ENCODE measurements at places on chromosomes 5 and 9. TPM values are rescaled to one million over a fixed set of nuclear protein-coding genes. Genes with fewer than 3 reads are reported as not detected.

SLIT3 gene
- total RNA-seq, result under 0.01 TPM

PCDHB13 gene
- total RNA-seq, result 0.30 TPM

CDX1 gene
- not detected for total RNA-seq

PCDHGC5 gene
- total RNA-seq, result 0.20 TPM

SPATA31A5 gene
- total RNA-seq, result not detected

PCSK5 gene
- 4.9 TPM for total RNA-seq

DNAI1 gene
- not detected for total RNA-seq

KIF4B gene
- total RNA-seq, result under 0.01 TPM

RANBP17 gene
- total RNA-seq, result 2.9 TPM

PTPA gene
- 121 TPM for total RNA-seq

MARCOL gene
- not detected for total RNA-seq

CSF1R gene
- total RNA-seq, result not detected

LHX3 gene
- total RNA-seq, result not detected

SREK1 gene
- total RNA-seq, result 19.8 TPM

TNC gene
- 7.2 TPM for total RNA-seq

DEPDC1B gene
- 19.1 TPM for total RNA-seq

KIF20A gene
- total RNA-seq, result 78.7 TPM

EPB41L4A gene
- total RNA-seq, result 10.6 TPM

HMGCR gene
- 30.6 TPM for total RNA-seq

LHX6 gene
- total RNA-seq, result 16.9 TPM

GRM6 gene
- total RNA-seq, result not detected

Data from mammary microvascular endothelial cell (primary cell).